ENCODE measurements at places on chromosomes 1 and 21.
A peak's percentile ranks its signal among the peaks of the same experiment; 100 is the strongest.

- DNase-seq: no peak
Measured at GRCh38 chr21:33980276-33980916, 64.8 kb upstream of the ATP5PO start.

DNA sequence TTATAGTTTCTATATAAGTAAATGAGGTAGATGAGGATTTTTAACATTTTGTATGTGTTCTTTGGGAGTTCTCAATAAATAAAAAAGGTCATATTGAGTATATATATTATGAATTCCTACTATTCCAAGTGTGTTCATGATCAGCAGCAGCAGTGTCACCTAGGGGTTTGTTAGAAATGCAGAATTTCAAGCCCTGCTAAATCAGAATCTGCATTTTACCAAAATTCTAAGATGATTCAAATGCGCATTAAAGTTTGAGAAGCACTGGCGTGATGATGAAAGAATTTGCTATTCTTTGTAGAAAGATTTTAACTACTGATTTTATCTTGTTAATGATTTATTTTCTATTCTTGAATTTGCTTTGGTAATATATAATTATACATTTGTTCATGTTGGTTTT lies 28.7 kb downstream of the F3 start:
- no peak for DNase-seq

GRCh38 chr1:29542548-29542947 lies 306.2 kb downstream of the PTPRU start:
- no peak for DNase-seq

GRCh38 chr1:238223076-238223640 lies 332.4 kb upstream of the ZP4 start:
- DNase-seq: no peak

GRCh38 chr1:31373056-31373896 lies at the start of gene FABP3:
Gene FABP3, minus strand, starts transcription at chr1:31373076. Its CDS starts 62 bp downstream, at chr1:31373014.
- peak; percentile 78 for DNase-seq

- peak; percentile 16 for DNase-seq
Measured at GRCh38 chr1:192506741-192507155, 68.8 kb upstream of the RGS1 start.

- no peak for DNase-seq
Measured at GRCh38 chr1:214943054-214943453, 139.5 kb upstream of the KCNK2 start.
